ENCODE measurements at places on chromosomes 4 and X.

- no peak for DNase-seq
Observed at GRCh38 chr4:85127653-85128052, 161.2 kb upstream of the WDFY3 start.

DNA sequence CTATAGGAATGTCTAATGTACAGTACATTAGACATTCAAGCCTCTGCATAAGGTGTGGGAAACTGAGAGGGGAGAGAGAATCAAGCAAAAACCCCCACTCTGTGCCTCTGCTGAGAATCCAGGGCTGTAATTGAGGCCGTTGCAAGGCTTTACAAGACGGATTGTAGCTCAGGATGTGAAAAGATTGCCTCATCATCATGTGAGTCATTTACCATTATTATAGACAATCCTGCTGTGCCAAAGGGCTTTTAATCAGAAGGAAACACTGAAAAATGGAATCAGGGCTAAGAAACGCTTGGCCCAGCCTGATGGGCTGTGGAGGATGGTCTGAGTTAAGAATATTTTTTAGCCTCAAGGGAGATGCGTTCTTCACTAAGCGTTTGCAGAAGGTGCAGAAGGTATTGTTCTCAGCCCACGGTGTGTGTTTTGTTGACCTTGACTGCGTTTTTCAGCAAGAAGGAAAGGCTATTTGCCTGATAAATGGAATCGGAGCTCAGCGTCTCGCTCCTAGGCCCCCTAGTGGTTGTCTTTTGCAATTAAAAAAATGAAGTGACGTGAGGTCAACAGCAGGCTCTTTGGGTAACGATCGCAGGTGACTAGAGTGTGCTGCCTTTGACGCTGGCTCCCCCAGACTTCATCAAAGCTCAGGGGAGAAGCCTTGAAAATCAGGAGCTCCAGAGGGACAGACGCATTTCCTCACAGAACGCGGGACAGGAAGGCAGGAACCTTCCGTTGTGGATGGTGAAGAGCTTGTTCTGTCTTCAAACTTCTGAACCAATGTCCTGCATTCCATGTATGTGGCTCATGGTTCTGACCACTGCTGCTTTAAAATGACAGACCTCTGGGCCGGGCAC, 18.1 kb upstream of the CHRNA9 start:
- DNase-seq: no peak

- no peak for DNase-seq
Observed at GRCh38 chrX:70096052-70096451, 33.8 kb downstream of the OTUD6A start.

DNA sequence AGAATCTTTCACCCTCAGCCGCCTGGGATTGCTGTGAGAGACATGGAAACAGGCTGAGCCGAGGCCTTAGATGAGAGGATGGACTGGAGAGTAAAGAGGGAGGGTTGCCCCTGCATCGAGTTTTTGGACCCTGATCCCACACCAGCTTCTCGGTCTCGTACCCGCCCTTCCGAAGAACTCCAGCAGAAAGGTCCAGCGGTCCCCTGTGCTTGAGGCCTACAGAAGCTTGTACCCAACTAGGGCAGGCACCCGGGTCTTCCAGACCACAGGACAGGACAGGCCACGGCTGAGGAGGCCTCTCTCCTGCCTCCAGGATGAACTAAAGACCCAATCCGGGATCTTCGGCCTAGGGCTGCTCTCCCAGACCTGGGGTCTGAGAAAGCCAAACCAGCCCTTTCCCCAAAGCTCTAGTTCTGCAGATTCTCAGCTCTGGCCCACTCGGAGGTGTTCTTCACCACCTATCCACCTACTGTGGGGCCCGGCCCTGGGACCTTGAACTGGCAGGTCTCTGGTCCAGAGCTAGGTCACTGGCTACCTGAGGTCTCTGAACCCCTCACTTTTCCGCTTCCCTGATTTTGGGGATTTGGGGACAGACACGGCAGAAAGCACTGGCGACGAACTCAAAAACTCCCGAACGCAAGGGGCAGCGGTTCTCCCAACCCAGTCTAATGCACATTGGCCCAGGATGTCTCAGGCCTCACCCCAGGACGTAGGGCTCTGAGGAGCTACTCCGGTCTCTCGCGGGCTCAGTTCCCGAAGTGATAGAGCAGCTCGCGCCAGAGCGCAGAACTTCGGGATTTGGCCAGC, 1.1 kb downstream of the NKX3-2 start:
- DNase-seq: no peak

GRCh38 chr4:130576218-130576617, 1480.3 kb downstream of the C4orf33 start:
- no peak for DNase-seq

GRCh38 chr4:126591583-126591982, 1041.2 kb upstream of the INTU start:
- no peak for DNase-seq

DNA sequence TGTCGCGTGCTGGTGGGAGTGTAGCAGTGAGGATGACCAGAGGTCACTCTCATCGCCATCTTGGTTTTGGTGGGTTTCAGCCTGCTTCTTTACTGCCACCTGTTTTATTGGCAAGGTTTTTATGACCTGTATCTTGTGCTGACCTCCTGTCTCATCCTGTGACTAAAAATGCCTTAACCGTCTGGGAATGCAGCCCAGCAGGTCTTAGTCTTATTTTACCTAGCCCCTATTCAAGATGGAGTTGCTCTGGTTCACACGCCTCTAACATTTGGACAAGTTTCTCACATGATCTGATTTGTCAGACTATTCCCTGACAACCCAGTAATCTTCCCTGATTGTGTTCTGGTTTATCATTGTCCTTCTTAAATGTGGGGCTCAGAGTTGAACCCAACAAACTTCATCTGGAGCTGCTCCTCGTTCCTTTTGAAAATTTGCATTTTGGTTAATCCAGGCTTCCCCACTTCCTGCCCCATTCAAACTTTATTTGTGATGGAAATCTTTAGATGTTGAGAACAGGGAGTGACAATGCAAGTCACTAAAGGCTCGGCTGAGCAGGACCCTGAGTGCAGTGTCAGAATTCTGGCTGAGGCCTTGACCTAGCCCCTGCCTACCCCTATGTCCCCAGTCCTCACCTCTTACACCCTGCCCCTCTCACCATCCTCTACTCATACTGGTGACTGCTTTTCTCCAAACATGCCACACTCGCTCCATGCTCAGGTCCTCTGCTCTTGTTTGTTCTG, 226.8 kb downstream of the STIM2 start:
- no peak for DNase-seq

- no peak for DNase-seq
Observed at GRCh38 chr4:6111354-6111960, 88.9 kb downstream of the JAKMIP1 start.

DNA sequence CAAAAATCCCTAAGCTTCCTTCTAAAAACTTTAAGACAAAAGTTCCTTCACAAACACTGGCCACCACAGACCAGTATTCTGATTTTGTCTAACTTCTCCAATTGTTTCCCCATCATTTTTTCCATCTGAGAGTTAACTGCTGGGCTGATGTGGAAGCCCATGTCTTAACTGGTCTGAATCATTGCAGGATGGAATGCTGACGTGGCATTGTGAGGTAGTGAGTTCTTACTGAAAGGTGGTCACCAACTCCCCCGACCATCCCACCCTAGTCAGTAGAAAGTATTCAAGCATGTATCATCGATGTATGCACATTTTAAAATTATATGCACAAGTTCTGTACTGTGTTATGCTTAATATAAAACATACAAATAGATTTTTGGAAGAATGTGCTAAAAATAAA, 99.1 kb upstream of the SMIM10 start:
- DNase-seq: no peak

DNA sequence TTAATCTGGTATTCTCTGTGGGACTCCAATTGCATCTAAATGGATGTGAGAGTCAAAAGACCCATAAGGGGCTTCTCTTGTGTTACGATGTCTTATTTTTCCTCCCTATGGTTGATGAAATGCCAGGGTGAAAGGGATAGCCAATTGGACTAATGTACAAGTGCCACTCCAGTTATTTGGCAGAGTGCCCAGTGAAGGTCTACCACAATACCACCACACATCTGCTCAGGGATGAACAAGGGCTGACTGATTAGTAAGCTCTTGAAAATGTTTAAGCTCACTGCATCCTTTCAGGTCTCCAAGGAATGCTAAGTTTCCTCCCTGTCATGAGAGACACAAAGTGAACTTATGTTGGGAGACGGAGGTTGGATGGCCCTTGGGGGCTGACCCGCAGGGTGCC, 57.8 kb downstream of the HEPH start:
- no peak for DNase-seq

DNA sequence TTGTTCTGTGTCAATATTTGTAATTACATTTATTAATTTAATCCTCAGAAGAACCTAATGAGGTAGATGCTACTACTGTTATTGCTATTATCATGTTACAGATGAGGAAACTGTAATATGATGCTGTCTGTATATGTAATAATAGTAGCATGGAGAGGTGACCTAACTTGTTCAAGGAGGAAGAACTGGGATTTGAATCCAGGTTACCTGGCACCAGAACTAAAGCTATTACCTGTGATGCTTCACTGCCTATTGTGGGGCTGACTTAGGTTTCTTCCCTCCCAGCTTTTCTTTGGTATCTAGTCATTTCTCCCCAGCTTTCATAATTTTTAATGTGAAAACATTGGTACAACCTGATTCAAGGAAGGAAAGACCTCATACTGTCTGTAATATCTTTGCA, 43.6 kb downstream of the RAPGEF2 start:
- DNase-seq: no peak

DNA sequence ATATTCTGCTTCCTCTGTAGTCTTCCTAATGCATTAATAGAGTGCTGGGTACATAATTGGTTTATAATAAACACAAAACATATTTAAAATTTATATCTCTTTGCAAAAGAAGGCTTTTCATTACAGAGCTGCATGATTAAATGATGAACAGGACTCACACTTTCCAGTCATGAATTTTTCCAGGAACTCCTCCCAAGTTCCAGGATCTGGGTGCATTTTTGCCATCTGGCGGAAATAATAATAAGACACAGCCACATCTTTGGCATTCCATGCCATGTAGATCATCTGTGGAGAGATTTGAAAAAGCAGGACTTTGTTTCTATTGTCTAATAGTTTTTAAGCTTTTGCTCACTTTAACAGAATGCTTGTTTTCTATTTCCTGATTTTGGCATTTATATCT, 40.2 kb upstream of the SULT1B1 start:
- DNase-seq: no peak

- no peak for DNase-seq
Observed at GRCh38 chrX:121733514-121733913, 686.1 kb downstream of the GLUD2 start.

DNA sequence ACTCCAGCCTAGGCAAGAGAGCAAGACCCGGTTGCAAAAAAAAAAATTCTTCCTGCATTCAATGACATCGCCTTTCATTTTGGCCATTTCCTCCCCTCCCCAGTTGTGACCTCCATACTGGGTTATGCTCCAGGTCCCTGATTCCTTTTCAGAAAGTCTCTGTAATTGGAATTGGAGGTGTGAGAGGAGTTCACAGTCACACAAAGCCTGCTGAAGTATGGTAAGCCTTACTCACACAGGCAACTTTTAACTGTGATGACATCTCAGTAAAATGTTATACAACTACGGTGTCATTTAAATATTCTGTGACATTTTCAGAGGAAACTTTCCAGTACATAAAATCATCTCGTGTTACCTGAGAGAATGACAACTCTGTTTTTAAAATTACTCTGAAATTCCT, 73.6 kb downstream of the CEP44 start:
- no peak for DNase-seq

GRCh38 chr4:41611881-41612871, 74.2 kb downstream of the LIMCH1 start:
- no peak for DNase-seq

- no peak for DNase-seq
Observed at GRCh38 chr4:7223541-7223940, 31.2 kb downstream of the SORCS2 start.

DNA sequence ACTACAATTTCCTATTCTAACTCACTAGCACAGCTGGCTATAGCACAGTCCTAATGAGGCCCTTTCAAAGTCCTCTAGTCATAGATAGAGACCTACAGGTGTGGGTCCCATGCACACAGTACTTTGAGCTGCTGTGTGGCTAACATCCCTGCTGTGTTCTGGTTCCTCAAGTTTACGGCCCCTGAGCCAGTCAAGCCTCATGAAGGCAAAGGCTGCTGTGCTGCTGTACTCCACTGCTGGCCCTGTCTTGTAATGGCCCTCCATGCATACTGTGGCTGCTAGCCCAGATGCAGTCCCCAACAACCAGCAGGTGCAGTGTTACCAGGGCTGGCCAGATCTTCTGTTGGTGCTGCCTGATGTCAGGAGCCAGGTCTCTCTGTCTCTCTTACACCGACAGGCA, 23.4 kb upstream of the ENPEP start:
- no peak for DNase-seq

- DNase-seq: no peak
Observed at GRCh38 chrX:24471808-24472207, 6.7 kb downstream of the PDK3 start.

GRCh38 chr4:97582890-97583289, 560.4 kb downstream of the STPG2 start:
- DNase-seq: no peak

DNA sequence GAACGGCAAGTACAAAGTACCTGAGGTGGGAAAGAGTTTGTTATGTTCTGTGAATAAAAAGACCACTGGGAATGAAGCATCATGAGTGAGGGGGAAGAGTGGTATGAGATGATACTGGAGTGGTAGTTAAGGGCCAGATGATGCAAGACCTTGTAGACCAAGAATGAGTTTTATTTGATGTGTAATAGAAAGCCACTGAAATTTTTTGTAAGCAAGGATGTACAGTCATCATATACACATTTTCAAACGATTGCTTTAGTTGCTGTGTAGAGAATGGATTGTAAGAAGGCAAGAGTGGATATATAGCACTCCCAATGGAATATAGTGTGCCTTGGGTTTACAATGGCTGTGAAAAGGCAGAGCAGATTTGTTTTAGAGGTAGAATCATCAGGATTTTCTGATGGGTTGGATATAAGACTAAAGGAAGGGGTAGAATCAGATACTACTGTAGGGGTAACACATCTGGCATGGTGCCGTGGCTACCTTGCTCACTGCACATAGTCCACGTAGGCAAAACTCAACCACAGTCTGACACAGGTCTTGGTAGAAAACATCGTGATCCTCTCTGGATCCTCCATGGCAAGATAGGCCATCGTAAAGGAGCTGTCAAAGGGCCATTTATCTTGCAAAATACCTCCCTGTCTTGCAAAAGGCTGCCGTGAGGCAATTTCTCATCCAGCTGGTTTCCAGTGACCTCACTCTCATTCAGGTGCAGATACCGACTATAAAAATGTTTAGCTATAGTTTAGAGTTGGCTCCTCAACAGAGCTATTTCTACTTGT, 14.9 kb downstream of the TIFA start:
- DNase-seq: no peak

DNA sequence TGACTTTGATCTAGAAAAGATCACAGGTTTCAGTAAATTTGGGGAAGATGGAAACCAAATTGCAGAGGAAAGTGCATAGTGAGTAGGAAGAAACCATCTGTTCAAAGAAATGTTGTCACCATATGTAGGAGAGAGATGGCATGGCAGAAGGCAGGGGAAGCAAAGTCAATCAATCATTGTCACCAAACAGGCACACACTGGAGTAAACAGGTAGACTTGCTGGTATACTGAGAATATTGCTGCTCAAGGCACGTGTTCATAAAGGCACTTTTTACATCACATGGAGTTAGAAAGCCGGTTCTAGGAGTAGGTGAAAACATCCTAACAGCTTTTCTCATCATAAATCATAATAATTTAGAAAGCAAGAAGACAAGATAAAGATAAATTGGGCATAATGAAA, 550.5 kb upstream of the FAT1 start:
- DNase-seq: no peak

- DNase-seq: no peak
Observed at GRCh38 chrX:151359931-151360871, 36.8 kb upstream of the VMA21 start.

All from stimulated activated CD8-positive, alpha-beta memory T cell treated with anti-CD3 and anti-CD28 coated beads, Interleukin-7, amount 100 ng/mL, for 24 hours (primary cell).